ENCODE measurements at places on chromosomes 4 and X.

- no peak for DNase-seq
These were observed 19.2 kb downstream of the G3BP2 start for GRCh38 chr4:75653845-75654503.

GRCh38 chr4:52606726-52607125 lies 52.4 kb downstream of the USP46 start:
- DNase-seq: no peak

DNA sequence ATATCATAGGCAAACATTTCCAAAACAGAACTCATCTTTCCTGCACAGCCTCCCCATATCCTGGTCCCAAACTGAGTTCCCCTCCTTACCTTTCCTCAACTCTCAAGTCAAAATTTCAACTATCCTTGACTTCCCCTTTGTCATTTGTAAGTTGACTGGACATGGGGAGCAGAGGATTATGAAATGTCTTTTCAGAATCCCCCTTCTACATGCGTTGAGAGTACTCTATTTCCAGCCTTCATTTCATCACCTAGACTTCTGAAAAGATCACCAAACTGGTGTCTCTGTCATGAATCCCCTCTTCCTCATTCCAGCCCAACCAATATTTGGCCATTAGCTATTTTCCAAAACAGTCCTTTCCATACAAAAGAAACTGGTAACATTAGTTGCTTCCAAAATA lies 95.2 kb downstream of the SYNPO2 start:
- DNase-seq: no peak

DNA sequence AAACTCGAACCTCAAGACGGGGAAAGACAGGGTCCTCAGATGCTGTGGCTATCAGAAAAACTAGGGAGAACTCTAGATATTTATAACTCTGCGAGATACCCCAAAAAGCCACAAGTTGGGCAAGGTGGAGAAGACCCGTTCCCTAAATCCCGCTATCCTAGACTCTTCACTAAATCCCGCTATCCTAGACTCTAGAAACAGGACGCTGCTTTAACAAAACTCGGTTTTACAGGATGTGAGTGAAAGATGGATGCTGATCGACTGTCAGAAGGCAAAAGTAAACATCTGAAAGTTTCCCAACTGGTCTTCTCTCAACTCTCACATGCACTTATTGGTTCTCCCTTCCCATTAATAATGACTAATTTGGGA lies 270 bp downstream of the DNAAF6 start:
- DNase-seq: no peak

GRCh38 chrX:133218329-133218728 lies at the start of gene TFDP3:
Gene TFDP3, minus strand, starts transcription at chrX:133218354. Its CDS starts 95 bp downstream, at chrX:133218259.
- DNase-seq: no peak

DNA sequence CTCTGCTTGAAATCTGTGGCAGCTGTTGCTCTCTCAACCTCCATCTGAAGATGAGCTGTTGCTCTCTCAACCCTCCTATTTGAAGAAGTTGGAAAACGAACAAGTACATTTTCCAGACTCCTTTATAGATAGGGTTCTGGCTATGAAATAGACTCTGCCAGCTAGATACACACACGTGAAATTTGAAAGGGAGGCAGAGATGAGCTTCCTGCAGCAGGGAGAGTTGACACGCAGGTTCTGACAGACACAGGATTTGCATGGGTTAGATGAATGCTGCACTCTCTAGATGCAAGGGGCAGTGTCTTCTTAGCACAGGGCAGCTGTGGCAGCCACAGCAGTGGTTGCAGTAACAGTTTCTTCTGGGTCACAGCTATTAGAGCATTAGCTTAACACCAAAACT lies 8.0 kb upstream of the PYURF start:
- DNase-seq: no peak

DNA sequence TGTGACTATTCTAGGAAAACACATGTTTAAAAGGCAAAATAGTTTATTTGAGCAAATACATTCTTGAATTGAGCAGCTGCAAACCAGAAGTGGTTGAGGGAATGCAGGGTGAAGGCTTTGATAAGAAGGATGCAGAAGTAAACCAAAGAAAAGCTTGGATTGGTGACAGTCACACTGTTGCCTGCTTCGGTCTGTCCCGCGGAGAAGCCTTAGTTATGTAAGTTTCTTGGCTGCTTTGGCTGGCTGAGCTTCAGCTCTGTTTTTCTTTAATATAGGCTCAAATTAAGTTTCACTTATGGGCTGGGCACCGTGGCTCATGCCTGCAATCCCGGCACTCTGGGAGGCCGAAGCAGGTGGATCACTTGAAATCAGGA lies 67.6 kb downstream of the FAM53A start:
- no peak for DNase-seq

- no peak for DNase-seq
These were observed 889 bp downstream of the MGARP start for GRCh38 chr4:139278912-139279759.

DNA sequence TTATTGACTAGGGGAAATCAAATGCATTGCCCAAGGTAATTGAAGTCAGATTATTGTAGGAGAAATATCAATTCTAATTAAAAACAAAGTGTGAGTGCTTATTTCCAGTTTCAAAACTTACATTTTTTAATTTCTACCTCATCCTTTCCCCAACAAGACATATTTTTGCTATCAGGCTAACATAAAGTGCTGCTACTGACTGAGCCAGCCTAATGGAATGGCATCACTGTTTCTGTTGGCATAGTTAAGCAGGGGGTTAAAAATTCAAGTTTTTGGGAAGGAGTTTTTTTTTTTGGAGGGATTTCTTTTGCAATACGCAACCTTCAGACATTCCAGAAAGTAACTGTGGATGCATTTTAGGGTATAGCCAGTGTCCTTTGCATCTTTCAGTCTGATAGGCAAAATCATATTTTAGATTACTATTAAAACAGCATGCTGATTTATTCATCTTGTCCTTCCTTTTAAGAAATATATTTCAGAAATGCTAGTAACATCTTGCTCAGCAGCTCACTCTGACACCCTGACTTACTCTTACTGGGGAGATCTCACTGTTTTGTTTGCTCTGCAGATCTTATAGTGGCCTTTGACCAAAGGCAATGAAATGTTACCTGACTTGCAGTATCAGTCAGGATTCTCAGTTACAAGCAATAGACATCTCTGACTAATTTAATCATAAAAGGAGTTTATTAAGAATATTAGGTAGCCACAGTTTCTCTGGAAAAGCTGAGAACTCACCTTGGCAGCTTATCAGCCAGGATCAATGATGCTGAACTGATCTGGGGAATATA lies 24.4 kb downstream of the GAB1 start:
- no peak for DNase-seq

DNA sequence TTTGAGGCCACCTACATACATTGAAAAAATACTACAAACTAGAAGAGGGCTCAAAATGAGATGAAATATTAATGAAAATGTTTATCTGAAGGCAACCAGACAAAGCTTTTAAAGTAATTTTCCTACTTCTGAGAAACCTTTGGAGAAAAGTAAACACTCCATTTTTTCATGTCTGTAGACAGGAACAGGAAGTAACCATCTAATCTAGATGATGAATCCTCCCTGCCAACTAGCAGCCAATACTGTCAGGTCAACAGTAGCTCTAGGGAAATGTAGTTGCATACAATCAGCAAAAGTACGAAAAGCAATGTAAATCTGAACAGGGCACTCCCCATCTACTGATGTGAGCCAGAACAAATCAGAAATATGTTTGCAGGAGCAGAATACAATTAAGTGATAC lies 49.0 kb downstream of the AMMECR1 start:
- DNase-seq: no peak

GRCh38 chr4:108160741-108161352 lies 7.9 kb downstream of the LEF1 start:
- no peak for DNase-seq

DNA sequence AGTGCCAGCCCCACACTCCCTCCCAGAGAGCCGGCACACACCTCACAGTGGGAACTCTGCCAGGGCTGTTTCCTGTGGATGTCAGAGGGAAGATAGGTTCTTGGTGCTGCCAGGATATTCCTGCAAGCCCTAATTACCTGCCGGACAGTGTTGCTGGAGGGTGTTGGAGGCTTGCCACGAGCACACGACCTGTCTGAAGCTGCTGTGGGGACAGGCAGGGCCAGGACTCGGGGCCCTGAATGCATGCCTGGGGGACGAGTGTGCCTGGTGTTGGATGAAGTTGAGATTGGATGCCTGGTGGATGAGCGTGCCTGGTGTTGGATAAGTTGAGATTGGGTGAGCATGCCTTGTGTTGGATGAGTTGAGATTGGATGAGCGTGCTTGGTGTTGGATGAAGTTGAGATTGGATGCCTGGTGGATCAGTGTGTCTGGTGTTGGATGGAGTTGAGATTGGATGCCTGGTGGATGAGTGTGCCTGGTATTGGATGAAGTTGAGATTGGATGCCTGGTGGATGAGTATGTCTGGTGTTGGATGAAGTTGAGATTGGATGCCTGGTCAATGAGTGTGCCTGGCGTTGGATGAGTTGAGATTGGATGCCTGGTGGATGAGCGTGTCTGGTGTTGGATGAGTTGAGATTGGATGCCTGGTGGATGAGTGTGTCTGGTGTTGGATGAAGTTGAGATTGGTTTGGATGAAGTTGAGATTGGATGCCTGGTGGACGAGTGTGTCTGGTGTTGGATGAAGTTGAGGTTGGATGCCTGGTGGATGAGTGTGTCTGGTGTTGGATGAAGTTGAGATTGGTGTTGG lies 23.2 kb upstream of the UVSSA start:
- no peak for DNase-seq
